ENCODE measurements at places on chromosomes 11 and 22.
A peak's percentile ranks its signal among the peaks of the same experiment; 100 is the strongest.

- H3K4me3 ChIP-seq, result peak within 1 kb of the TSS; percentile 91
- no peaks in the 10 kb centered on the region for H3K27me3 ChIP-seq
- peaks cover 4% of the 10 kb centered on the region for H3K36me3 ChIP-seq
Measured at GRCh38 chr11:76860539-76861475, at the start of gene ACER3. TSS of gene ACER3 (plus strand) at chr11:76860918. CDS start at chr11:76860977, 59 bp downstream.

DNA sequence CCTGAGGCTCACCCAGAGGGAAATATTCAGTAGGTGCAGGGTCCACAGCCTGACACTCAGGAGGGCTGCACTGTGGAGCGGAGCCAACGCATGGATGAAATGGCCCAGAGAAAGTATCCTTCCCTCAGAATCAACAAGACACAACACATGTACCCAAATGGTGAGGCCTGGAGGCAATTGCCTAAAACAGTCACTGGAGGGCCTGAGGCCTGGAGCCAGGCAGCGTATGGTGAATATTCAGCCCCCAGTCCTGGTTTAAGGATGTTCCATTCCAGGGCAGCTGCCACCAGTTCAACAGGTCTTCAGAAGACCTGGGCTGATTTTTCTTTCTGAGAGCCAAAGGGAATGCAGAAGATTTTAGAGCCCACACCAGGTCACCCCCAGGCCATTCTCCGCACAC, 264.8 kb downstream of the INSC start:
- no peak overlapping the region for H3K4me3 ChIP-seq
- no peaks in the 10 kb centered on the region for H3K36me3 ChIP-seq
- H3K27me3 ChIP-seq, result no peaks in the 10 kb centered on the region
- H3K27ac ChIP-seq, result no peak overlapping the region

DNA sequence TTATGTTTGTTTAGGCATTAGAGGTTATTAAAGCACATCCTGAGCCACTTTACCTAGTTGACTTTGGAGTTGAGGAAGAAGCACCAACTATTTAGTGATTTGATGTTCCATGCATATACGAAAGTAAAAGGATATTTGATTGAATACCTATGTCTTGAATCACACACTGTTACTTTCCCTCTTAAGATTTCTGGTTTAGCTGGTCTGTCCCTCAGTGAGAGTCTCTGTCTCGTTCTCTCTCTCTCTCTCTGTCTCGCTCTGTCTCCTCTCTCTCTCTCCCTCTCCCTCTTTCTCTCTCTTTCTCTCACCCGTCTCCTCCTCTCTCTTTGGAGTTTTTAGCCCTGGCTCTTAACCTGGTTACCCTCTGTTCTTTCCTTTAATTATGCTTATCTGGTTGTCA, 11.0 kb downstream of the CTNND1 start:
- H3K4me3 ChIP-seq, result no peak overlapping the region
- peaks cover 7% of the 10 kb centered on the region for H3K4me1 ChIP-seq
- H3K27ac ChIP-seq, result no peak overlapping the region
- no peak for DNase-seq

GRCh38 chr11:113106507-113106906, 145.3 kb downstream of the NCAM1 start:
- H3K4me3 ChIP-seq, result no peak overlapping the region
- no peaks in the 10 kb centered on the region for H3K4me1 ChIP-seq
- peaks cover 26% of the 10 kb centered on the region for H3K27me3 ChIP-seq
- DNase-seq, result no peak

DNA sequence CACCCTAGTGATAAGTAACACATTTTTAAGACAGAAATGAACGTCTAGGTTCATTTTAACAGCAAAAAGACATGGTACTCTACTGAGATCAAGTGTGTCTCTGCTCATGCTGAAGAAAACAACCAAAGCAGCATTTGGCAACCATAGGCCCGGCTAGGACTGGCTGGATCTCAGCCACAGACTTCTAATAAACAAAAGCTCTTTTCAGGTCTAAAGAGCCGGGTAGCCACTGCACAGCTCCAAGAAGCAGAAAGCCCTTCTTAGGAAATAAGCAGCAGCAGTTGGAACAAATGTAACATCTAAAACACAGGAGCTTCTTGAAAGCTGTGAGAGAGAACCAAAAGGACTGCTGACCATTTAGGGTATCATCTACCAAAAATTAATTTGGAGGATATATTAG, 37.6 kb downstream of the PITPNB start:
- DNase-seq, result no peak
- H3K36me3 ChIP-seq, result peaks cover 12% of the 10 kb centered on the region
- H3K27ac ChIP-seq, result no peak overlapping the region
- H3K4me3 ChIP-seq, result no peak overlapping the region

DNA sequence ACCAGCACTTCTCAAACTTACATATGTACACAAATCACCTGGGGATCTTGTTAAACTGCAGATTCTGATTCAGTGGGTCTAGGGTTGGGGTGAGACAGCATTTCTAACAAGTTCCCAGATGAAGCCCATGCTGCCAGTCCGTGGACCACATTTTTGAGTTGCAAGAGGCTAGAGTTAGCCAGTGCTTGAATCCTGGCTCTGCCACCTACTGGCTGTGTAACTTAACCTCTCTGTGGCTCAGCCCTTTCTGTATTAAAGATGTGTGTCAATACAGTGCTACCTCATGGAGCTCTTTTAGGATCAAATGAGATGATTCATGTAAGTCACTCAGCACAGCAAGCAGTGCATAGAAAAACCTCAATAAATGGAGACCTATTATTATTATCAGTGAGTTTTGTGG, 90.2 kb upstream of the ISX start:
- H3K36me3 ChIP-seq, result no peaks in the 10 kb centered on the region
- no peak overlapping the region for H3K27ac ChIP-seq
- DNase-seq, result no peak
- peaks cover 5% of the 10 kb centered on the region for H3K27me3 ChIP-seq
- no peaks in the 10 kb centered on the region for H3K4me1 ChIP-seq

DNA sequence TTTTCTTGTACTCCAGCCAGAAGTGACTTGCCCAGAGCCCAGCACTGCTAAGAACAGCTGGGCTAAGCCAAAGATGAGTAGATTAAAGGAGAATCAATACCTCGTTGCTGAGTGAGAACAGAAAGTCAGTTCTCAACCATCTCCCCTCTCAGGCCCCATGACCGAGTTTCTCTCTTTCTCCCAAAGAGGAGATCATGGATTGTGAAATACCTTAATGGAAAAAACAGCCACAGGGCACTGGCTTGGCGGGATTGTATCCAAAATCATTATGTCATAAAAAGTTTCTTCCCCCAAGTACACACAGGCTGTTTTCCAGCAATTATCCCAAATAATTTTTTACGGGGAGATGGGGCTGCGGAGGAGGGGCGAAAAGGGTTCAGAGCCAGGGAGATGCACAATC, 111.8 kb upstream of the TMEM45B start:
- H3K27me3 ChIP-seq, result no peaks in the 10 kb centered on the region
- H3K4me1 ChIP-seq, result no peaks in the 10 kb centered on the region
- H3K4me3 ChIP-seq, result no peak overlapping the region
- DNase-seq, result no peak
- no peaks in the 10 kb centered on the region for H3K36me3 ChIP-seq

GRCh38 chr11:46533396-46534100, 60.3 kb downstream of the AMBRA1 start:
- no peaks in the 10 kb centered on the region for H3K36me3 ChIP-seq
- H3K27me3 ChIP-seq, result no peaks in the 10 kb centered on the region
- no peak for DNase-seq
- H3K4me1 ChIP-seq, result peaks cover 41% of the 10 kb centered on the region

GRCh38 chr22:17712441-17712840, 61.8 kb downstream of the BID start:
- peaks cover 2% of the 10 kb centered on the region for H3K36me3 ChIP-seq
- H3K27me3 ChIP-seq, result no peaks in the 10 kb centered on the region
- no peak overlapping the region for H3K27ac ChIP-seq

- no peaks in the 10 kb centered on the region for H3K27me3 ChIP-seq
- H3K36me3 ChIP-seq, result peaks cover 4% of the 10 kb centered on the region
- no peak overlapping the region for H3K27ac ChIP-seq
- H3K4me3 ChIP-seq, result no peak overlapping the region
- no peak for DNase-seq
Measured at GRCh38 chr11:117197516-117198456, 1.4 kb upstream of the TAGLN start.

DNA sequence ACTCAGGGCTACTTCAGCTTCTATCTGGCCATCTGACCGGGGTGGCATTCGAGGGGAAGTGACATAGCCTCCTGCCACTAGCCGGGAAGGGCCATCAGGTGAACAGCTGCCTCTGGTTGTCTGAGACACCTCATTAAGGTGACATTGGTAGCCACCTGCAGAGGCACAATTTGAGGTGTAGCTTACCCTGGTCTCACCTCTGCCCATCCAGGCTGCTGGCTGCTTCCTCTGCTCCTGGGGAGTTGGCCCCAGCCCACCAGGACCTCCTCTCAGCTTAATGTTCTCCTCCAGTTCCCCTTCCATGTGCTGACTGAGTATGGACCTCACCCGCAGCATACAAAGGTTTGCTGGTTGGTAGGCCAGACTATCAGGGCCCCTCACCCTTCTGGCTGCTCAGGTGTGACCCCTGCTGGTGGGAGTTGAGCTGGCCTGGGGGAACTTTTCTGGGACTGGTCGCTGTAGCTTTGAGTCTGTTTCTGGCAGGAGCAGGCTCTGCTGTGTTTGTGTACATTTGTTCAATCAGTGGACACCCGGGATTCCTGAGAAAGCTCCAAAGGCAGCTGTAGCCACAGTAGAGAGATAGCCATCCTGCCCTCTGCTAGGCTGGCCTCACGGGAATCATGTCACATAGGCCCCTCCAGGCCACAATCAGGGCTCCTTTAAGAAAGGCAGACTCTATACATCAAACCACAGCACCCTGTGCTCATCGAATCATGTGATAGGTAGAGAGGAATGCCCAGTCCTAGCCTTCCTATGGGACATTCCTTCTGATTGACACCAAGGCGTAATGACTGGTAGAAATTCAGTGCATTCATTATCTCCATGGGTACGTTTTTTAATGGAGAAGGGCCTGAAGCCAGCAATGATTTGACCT, 295.1 kb upstream of the PLET1 start:
- H3K27me3 ChIP-seq, result no peaks in the 10 kb centered on the region
- H3K4me1 ChIP-seq, result no peaks in the 10 kb centered on the region
- no peak overlapping the region for H3K27ac ChIP-seq
- no peaks in the 10 kb centered on the region for H3K36me3 ChIP-seq
- peak; percentile 61 for DNase-seq

DNA sequence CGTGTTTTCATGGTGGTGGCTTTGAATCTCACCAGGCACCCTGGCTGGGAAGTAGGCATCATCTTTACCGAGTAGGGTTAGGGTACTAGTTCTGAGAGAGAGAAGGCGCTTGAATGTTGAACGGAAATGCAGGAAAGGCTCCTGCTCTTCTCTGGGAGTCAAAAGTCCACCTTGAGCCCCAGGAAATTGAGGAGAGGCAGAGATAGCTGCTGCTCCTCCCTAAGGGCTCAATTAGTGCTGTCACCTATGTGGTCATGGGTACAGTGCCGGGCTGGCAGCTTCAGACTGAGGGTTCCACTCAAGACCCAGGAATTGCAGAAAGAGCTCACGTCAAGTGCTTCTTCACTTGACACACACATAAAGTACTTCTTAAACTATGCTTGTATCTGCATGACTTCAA, 1.7 kb downstream of the CCDC157 start:
- no peak overlapping the region for H3K4me3 ChIP-seq
- H3K4me1 ChIP-seq, result peaks cover 30% of the 10 kb centered on the region
- H3K36me3 ChIP-seq, result peaks cover 22% of the 10 kb centered on the region
- H3K27me3 ChIP-seq, result no peaks in the 10 kb centered on the region
- no peak for DNase-seq

- H3K4me1 ChIP-seq, result peaks cover 31% of the 10 kb centered on the region
- no peaks in the 10 kb centered on the region for H3K27me3 ChIP-seq
- no peak for DNase-seq
- H3K27ac ChIP-seq, result no peak overlapping the region
Measured at GRCh38 chr11:10864688-10865087, 6.8 kb upstream of the ZBED5 start.

DNA sequence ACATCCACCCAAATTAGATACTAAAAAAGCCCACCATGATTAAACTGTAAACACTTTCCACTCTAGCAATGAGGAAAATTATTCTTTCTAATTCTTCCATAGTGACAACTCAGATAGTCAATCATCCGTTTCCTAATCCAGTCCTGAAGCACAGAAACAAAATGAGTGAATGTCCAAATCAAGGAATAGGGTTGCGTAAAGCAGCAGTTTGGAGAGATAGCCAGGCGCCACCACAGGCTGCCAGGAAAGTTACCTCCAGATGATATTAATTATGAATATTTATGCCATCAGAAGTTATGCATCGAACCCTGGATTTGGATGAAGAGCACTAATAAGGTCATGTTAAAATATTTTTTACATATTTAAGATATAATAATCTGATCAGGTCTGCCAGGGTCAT, 63.2 kb downstream of the ETS1 start:
- peak overlapping the region; percentile 97 for H3K4me3 ChIP-seq
- H3K4me1 ChIP-seq, result peaks cover 55% of the 10 kb centered on the region
- H3K27ac ChIP-seq, result peak overlapping the region; percentile 99
- no peaks in the 10 kb centered on the region for H3K27me3 ChIP-seq
- H3K36me3 ChIP-seq, result peaks cover 28% of the 10 kb centered on the region
- no peak for DNase-seq

- no peak for DNase-seq
- no peaks in the 10 kb centered on the region for H3K4me1 ChIP-seq
- no peaks in the 10 kb centered on the region for H3K27me3 ChIP-seq
Measured at GRCh38 chr11:117583063-117583801, 213.8 kb downstream of the DSCAML1 start.

GRCh38 chr11:72352859-72353551, 81.3 kb downstream of the CLPB start:
- no peaks in the 10 kb centered on the region for H3K4me1 ChIP-seq
- no peak overlapping the region for H3K4me3 ChIP-seq
- DNase-seq, result no peak

DNA sequence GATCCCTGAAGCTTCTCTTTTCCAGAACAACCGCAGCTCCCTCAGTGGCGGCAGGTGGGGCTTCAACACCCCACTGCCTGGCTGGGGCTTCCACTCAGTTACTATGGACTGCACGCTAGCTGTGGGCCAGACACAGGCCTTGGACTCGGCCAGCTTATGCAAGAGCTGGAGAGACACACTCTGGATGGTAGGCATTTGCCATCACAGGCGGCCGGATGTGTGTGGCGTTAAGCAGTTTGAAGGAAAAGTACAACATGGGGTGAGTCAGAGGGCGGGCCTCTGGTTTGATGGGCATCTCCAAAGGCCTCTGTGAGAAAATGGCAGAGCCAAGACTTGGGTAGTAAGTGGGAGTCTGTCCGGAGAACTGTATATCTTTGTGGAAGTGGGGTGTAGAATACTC, 17.6 kb downstream of the KCNJ4 start:
- H3K27me3 ChIP-seq, result no peaks in the 10 kb centered on the region
- no peak overlapping the region for H3K27ac ChIP-seq
- no peak for DNase-seq
- H3K4me1 ChIP-seq, result no peaks in the 10 kb centered on the region

DNA sequence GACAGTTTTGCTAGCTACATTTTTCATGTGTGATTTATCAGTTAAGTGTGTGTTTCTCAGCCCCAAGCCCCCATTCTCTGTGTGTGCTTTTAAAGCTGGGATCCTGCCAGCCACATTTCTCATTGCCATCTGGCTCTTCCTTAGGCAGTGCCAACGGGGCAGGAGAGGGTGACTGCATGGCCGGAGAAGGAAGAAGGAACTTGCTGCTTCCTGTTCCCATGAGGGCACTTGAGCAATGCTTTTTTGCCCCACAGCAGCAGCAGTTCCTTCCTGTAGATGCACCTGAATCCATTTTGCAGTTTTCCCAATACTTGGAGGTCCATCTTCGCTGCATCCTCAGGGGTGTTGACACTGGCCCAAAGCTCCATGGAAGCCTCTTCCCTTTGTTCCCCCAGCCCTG, 37.5 kb downstream of the TNRC6B start:
- no peaks in the 10 kb centered on the region for H3K27me3 ChIP-seq
- peaks cover 81% of the 10 kb centered on the region for H3K4me1 ChIP-seq
- peak overlapping the region; percentile 58 for H3K4me3 ChIP-seq
- peaks cover 21% of the 10 kb centered on the region for H3K36me3 ChIP-seq
- H3K27ac ChIP-seq, result peak overlapping the region; percentile 87
- DNase-seq, result no peak
